ENCODE measurements at places on chromosomes 7 and 10.

DNA sequence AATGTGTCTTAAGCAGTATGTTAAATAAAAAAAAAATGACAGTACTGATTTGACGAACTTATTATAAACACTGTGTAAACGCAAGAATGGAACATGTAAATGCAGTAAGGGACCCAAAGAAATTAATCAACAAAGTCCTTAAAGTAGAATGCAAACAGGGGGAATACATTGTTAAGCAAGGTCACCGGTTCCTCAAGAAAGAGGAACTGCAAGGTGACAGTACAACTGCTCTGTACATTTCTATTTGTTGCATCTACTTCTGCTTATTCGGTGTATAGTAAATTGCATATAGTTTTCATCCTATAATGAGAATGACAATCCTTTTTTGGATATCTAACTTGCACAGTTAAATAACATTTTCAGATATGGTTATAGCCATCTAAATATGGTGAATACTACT is 387.0 kb upstream of the SEMA3D start:
- DNase-seq: peak; percentile 57

- no peak for DNase-seq
These were observed at the start of gene VAX1 for GRCh38 chr10:117137911-117138642. Gene VAX1 (minus strand): TSS chr10:117138270. CDS start chr10:117138056, 214 bp downstream.

DNA sequence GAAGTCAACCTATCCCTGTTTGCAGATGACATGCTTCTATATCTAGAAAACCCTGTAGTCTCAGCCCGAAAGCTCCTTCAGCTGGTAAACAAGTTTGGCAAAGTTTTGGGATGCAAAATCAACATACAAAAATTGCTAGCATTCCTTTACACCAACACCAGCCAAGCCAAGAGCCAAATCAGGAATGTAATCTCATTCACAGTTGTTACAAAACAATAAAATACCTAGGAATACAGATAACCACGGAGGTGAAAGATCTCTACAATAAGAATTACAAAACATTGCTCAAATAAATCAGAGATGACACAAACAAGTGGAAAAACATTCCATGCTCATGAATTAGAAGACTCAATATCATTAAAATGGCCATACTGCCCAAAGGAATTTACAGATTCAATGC is 50.4 kb upstream of the ZNF365 start:
- DNase-seq: no peak

DNA sequence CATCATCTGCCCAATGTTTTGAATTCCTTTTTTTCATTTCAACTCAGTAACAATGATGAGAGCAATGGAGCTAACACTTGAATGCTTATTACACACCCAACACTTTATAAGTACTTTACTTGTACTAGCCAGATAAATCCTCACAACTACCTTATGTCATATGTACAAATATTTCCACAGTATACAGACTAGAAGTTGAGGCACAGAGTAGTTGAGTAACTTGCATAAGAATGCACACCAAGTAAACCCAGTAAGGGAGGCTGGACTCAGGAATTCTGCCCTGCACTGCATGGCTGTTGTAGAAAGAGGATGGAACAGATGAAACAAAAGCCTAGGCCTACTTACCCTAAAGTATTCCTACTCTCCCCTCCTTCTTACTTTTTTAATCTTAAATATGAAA is 15.8 kb downstream of the DPY19L1 start:
- DNase-seq: no peak

- DNase-seq: no peak
These were observed 34.8 kb downstream of the CALML5 start for GRCh38 chr10:5464546-5464945.

DNA sequence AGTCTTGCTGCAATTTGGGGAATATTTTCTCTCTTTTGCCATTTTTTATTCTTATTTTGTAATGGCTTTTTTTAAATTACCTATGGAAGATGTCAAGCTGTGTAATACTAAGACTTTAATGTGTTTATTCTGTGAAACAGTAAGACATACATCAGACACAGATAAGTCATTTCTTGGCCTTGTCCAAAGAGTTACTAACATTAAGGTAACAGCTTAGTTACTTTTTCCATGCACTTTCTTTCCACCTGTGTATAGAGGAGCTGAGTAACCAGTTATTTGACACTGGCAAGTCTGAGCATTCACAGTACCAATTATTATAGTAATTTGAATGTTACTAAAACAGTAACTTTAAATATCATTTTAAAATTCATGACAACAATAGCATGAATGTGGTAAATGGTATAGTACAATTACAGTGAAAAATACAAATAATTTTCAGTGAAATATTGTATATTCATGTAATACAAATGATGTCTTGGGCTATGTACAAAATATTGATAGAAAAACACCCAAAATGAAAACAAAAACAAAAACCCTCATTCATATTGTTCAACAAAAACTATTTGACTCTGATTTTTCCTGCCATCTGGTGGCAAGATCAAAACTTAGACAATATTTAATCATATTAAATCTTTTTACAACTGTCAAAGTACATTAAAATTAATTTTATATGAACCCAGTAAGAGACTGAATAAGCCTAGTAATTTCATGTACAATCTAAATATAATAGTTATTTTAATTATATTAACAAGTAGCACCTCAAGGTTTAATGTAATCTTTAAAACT is 259.8 kb upstream of the SEMA3A start:
- DNase-seq: no peak

DNA sequence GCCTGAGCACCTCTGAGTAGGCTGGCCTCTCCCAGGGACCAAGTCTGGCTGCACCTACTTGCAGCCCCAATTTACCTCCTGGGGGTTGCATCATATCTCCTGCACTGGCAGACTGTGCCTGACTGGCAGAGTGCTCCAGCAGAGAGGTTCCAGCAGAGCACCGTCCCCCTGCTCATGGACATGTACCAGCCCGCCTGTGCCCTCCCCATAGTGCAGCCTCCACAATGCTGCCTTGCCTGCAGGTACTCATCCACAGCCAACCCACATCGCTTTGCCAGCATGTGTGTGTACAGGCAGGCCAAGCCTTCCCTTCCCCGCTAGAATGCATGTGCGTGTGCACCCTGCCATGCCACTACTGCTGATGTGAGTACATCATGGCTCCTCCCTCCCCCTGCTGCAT is 105.5 kb upstream of the NPSR1 start:
- no peak for DNase-seq

DNA sequence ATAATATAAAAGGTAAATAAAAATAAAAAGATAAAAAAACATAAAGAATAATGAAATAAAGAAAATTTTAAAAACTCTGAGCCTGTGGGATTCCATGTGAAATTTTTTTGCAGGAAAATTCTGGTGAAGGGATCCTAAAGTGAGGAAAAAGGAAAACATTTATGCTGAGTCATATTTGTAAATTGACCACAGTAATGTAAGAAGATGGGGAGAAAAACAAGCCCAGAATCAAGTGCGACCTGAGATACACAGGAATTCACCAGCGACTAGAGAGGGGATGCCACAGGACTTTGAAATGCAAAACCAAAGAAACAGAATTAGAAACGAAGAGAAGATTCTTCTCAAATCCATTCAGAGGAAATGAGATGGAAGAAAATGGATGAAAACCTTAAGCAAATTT is 133.8 kb upstream of the PFKP start:
- no peak for DNase-seq

DNA sequence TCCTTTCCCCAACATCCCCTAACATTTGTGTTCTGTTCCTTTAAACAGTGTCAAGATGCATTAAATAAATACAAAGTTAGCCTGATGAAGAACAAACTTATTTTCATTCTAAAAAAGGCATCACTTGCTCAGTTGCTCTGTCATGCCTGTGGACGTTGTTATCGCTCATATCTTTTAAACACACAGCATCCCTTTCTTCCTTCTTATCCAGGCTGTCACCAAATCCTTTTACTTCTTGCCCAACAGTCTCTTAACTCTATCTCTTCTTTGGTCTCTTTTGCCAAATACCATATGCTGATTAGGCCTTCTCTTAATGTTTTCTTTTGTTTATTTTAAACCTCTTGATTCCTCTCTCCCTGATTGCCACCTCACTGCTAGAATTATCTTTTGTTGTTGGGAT is 43.9 kb downstream of the DKK1 start:
- DNase-seq: no peak

- DNase-seq: no peak
These were observed 61.2 kb downstream of the LRGUK start for GRCh38 chr7:134188311-134188710.

All from MV-4-11 (cell line).